ENCODE measurements at places on chromosomes 5 and 9. TPM values are rescaled to one million over a fixed set of nuclear protein-coding genes. Genes with fewer than 3 reads are reported as not detected.

CYLC2 gene
- total RNA-seq: not detected

BRD9 gene
- total RNA-seq: 18.6 TPM

OR13C5 gene
- total RNA-seq: not detected

PLPPR1 gene
- not detected for total RNA-seq

DBH gene
- total RNA-seq: not detected

PGM5 gene
- 0.18 TPM for total RNA-seq

LCN15 gene
- total RNA-seq: not detected

ECM2 gene
- total RNA-seq: 5.8 TPM

VCAN gene
- 976 TPM for total RNA-seq

ADAMTSL2 gene
- 52.5 TPM for total RNA-seq

ANKRD34B gene
- not detected for total RNA-seq

ACTBL2 gene
- total RNA-seq: 0.54 TPM

DNM1 gene
- 0.54 TPM for total RNA-seq

SCAI gene
- 1.4 TPM for total RNA-seq

GLRA1 gene
- not detected for total RNA-seq

INPP5E gene
- 8.7 TPM for total RNA-seq

CCL27 gene
- not detected for total RNA-seq

PCDHB5 gene
- 4.5 TPM for total RNA-seq

PCDH12 gene
- total RNA-seq: 9.2 TPM

SEMA5A gene
- total RNA-seq: 95.6 TPM

BTNL8 gene
- not detected for total RNA-seq

SKP1 gene
- 340 TPM for total RNA-seq

UBE2R2 gene
- 19.9 TPM for total RNA-seq

TYRP1 gene
- not detected for total RNA-seq

SPATA31E1 gene
- total RNA-seq: not detected

PTPN3 gene
- total RNA-seq: 3.1 TPM

TNFSF15 gene
- 0.16 TPM for total RNA-seq

Data from cardiac atrium fibroblast (primary cell).